ENCODE measurements at places on chromosomes 2 and 18.

DNA sequence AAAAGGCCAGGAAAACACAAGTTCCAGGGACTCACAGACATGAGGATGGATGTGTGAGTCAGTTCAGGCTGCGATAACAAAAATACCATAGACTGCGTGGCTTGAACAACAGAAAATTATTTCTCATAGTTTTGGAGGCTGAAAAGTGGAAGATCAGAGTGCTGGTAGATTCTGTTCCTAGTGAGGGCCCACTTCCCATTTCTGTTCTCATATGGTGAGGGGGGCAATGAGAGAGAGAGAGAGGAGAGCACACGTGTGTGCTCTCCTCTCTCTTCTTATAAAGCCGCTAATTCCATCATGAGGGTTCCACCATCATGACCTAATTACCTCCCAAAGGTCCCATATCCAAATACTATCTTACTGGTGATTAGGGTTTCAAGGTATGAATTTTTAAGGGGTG, 23.0 kb downstream of the KLHL14 start:
- DNase-seq = no peak

DNA sequence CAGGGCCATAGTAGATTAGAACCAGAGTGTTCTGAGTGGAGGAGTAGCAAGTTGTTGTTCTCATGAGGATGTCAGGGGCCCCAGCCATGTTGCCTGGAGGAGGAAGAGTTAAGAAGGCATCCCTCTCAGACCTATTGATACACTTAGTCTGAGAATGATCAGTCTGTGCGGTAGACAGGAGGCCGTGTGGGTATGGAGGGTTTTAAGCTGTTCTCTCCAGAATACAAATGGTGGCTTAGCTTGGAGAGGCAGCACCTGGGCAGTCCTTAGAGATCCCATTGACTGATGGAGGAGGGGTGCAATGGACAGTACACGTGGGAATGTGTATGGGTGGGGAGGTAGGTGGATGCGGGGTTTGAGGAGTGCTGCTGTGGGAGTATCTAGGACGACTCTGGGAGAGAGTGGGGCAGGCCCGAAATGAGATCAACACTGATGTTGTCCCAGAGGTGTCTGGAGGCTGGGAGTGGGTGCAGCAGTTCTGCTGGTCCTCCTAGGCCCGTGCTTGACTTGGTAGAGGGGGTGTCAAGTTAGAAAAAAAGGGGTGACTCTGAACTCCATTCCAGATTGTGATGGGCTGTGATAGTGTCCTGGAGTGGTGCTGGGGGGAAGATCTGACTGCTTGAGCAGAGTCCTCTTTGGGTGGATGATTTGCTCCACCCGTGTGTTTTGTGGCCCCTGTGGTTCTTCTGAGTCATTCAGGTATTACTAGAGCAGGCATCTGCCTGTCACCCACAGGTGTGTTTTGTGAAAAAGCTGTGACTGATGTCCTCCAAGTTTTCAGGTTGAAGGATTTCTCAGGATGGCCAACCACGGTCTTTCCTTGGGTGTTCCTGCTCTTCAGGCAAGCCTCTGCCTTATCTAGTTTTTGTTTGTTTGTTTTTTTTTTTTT, 44.7 kb downstream of the C2orf42 start:
- DNase-seq = no peak

DNA sequence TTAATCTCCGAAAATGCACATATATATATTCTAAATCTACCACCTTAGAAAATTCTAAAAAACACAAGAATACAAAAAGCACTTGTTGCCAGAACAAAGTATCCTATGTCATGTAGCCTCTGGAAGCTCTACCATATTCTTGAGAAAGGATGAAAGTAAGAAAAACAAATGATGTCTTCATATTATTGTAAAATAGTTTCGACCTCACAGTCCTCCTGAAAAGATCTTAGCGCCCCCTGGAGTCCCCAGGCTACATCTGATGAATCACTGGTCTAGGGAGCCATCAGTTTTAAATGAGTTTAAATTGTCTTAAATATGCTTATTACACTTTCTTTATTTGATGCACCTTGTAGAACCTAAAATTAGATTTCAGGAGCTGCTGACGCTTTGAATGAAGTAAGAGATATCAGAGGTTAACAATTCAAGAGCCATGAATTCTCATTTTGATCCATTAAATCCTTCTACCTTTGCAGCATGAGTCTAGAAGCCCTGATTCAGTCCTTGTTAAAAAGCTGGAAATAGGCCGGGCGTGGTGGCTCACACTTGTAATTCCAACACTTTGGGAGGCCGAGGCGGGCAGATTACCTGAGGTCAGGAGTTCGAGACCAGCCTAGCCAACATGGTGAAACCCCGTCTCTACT, 138.8 kb downstream of the MCFD2 start:
- DNase-seq = no peak

DNA sequence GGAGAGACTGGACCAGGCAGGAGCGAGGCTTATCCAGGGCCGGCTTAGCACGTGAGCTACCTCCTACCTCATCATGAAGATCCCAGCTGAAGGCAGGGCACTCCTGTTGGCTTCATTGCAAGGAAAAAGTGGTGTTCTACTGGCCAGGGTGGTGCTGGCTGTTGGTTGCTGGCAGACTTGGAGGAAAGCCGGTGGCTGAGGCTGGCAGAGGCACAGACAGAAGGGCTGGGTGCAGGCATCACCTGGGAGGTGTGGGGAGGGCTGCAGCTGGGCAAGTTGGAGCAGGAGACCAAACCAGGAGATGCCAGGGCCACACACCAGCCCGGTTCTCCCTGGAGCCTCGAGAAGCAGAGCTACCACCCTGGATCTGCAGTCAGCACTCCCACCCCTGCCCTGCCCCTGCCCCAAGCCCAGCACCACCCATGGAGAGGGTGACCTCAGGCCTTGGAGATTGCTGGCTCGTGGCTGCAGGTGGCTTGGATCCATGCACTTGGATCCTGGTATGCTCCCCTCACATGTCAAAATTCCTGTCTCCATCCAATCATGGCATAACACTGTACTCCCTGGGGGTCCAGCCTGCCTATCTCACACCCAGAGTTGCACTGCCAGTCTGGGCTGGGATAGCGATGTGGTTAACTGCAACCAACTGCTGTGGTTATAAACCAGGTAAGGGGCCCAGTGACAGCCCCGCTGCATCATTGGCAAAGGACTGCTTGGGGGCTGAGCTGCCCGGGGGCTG, 49.7 kb downstream of the GLI2 start:
- no peak for DNase-seq

DNA sequence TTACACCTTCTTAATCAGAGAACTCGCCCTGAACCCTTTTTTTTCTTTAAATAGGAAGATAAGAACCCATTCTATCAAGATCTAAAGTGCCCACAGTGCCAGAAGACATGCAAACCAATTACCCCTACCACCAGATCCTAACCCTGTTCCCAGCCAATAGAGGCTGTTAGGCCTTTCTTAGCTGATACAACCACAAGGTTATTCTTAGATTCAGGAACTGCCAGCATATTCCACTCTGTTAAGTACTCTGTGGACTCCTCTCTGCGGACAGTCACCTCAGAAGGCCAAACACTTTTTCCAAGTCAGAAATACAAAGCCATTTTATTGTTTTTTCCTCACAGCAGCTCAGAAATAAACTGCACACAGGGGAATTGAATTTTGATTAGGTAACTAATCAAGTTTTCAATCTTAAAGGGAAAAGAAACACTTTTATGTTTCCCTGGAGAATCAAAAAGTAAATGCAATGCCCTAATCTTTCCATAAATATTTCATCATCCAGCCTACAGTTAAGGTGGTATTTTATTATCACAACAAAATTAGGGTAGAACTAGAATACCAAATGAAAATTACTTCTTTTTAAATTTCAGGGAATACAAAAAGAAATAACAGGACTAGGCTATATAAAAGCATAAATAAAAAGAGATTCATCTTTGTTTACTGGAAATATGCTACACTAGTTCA, 111.4 kb downstream of the NBAS start:
- no peak for DNase-seq

DNA sequence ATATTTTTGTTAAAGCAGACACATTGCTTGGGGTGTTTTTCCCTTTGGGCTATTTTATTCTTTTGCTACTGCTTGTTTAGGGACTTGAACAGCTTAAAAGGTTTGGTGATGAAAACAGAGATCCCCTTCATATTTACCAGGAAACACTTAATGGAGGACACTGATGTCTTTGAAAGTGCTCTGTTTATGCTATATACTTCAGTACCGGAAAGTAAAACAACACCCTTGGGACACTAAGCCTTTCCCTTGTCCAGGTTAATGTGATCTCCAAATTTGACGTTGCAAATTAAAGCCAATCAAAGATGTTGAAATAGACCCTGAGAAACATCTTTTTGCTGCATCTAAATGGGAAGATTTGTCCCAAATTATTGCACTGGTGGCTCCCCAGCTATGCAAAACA, 564.6 kb upstream of the PKDCC start:
- no peak for DNase-seq

- DNase-seq = no peak
Observed at GRCh38 chr2:237306083-237306786, 107.7 kb downstream of the COL6A3 start.

DNA sequence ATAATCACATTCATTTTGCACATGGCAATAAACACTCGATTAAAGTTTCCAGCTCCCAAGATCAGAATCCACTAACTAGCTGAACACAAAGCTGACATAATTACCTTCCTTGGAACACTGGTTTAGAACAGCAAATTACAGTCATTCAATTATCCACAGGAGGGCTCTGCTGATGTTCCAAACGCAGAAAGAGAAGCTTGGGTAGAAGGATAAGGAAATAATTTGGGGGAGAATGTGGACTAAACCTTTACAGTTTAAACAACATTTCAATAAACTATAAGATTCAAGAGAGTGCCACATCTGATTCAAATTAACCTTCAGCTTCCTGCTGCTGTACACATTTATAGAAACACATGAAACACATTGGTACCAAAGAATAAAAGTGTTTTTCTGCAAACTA, 67.8 kb upstream of the ARL4C start:
- no peak for DNase-seq

GRCh38 chr2:102021779-102022178, 30.0 kb downstream of the IL1R2 start:
- no peak for DNase-seq

DNA sequence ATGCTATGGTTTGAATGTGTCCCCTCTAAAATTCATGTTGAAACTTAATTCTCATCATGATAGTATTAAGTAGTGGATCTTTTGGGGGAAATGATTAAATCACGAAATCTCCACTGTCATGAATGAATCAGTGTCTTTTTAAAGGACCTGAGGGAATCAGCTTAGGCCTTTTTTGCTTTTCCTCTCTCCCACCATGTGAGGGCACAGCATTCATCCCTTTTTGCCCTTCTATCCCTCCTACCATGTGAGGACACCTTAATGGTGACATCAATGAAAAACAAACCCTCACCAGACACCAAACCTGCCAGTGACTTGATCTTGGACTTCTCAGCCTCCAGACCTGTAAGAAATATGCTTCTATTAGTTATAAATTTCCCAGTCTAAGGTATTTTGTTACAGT, 247.1 kb upstream of the UBE2E3 start:
- DNase-seq = no peak

GRCh38 chr2:233259730-233260129, 8.3 kb downstream of the ATG16L1 start:
- DNase-seq = no peak

DNA sequence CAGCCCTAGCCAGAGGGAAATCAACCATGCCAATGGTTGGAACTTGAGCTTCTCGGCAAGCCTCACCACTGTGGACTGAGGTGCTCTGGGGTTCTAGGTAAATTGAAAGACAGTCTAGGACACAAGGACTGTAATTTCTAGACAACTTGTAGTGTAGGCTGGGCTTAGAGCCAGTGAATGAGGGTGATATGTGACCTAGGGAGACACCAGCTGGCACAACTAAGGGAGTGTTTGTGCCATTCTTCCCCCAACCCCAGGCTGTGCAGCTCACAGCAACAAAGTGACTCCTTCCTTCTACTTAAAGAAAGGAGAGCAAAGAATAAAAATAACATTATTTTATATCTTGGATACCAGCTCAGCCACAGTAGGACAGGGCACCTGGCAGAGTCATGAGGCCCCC, 1690.7 kb upstream of the TMEFF2 start:
- DNase-seq = no peak

DNA sequence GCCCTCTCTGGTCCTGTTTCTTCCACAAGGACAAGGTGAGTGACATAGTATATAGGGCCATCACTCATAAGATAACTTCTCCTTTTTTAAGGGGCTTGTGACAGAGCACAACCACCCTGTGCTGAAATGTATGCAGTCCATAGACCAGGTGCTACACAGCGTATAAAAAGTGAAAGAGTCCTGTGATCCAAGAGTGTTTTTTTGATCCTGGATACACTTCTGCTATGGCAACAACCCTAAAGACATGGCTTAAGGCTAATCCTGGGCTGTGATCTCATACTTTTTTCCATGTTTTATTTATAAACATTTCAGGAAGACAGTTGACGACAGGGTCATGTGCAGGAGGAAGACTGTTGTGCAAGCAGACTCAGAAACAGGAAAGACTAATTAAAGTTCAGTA, 400.5 kb upstream of the TCF4 start:
- DNase-seq = no peak

DNA sequence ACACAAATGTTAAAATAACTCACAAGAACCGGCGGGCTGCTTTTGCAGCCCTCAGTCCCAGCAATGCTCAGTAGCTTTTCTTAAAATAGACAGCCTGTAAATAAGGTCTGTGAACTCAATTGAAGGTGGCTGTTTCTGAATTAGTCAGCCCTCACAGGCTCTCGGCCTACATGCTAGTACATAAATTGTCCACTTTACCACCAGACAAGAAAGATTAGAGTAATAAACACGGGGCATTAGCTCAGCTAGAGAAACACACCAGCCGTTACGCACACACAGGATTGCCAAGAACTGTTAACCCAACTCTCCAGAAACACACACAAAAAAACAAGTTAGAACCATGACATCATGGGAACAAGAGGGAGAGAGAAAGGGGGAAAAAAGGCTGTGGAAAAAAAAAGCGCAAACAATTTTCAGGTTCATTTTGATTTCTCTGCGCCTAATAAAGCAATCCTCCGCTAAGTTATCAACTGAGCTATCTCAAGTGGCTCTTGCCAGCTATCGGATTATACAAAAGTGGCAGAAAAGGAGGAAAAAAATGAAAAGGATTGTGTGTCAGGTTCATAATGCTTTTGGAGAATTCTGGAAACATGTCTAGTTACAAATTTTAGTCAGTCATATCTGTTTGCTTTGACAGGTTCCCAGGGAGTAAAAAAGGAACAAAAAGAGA, 89.1 kb downstream of the ZEB2 start:
- no peak for DNase-seq

All from T-helper 2 cell (primary cell).